ENCODE measurements at places on chromosomes 5 and 9.
A peak's percentile ranks its signal among the peaks of the same experiment; 100 is the strongest.

DNA sequence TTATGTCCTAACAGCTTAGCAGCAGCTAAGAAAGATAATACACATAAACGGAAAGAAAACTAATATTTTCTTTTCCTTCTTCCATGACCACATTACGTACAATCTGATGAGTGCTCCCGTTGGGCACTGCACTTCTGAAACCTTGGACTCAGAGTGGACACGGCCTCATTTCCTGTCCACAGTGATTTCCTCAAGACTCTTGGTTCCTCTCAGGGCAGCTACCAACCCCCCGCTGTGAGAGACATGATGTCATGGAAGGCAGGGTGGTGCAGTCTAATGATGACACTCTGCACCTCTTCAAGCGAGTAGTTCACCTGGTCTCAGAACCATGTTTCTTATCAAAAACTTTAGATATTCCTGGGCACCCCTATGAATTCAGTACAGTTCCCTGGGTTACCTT is 68.7 kb upstream of the CTSL start:
- DNase-seq = no peak

DNA sequence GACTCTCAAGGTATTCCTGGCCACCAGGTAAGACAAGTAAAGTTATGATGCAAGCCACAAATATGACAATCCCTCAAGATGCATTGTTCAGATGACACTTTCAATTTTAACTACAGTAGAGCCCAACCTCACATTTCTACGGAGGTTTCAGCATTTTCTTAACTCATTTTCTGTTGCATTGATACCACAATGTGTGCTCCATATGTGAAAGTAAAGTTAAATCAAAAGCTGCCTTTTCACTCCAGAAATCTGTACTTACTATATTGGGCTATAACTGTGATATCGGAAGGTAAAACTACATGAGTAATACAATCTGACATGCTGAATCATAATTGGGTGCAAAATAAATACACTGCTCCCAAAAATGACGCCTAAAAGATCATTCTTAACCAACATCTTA is 333.6 kb upstream of the MEF2C start:
- no peak for DNase-seq

DNA sequence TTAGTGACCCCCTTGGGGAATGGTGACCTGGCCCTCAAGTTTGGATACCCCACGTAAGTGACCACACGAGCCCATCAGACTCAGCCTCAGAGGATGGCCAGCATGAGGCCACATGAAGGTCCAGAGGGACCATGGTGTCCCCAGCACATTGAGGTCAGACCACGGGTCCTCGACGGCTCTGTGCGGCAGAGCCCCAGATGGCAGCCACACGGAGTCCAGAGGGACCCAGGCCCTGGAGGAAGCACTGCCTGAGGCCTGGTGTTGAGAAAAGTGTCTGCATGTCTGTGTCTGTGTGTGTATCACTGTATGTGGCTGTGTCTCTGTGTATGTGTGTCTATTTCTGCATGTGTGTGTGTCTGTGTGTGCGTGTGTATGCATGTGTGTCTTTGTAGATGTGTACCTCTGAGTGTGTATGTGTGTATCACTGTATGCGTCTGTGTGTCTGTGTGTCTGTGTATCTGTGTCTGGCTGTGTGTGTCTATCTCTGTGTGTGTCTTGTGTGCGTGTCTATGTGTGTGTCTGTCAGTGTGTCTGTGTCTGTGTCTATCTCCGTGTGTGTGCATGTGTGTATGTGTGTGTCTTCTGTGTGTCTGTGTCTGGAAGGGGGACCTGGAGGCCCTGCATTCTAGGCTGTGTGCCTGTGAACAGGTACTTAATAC is 992 bp downstream of the LCNL1 start:
- DNase-seq = no peak

GRCh38 chr9:82532504-82533180 is 530.3 kb downstream of the RASEF start:
- DNase-seq = peak; percentile 40

GRCh38 chr9:93675336-93676150 is 99.2 kb downstream of the PHF2 start:
- no peak for DNase-seq

GRCh38 chr5:148806520-148806931 is 19.9 kb upstream of the ADRB2 start:
- DNase-seq = no peak

- no peak for DNase-seq
Measured at GRCh38 chr5:59354274-59354673, 539.3 kb downstream of the PDE4D start.

DNA sequence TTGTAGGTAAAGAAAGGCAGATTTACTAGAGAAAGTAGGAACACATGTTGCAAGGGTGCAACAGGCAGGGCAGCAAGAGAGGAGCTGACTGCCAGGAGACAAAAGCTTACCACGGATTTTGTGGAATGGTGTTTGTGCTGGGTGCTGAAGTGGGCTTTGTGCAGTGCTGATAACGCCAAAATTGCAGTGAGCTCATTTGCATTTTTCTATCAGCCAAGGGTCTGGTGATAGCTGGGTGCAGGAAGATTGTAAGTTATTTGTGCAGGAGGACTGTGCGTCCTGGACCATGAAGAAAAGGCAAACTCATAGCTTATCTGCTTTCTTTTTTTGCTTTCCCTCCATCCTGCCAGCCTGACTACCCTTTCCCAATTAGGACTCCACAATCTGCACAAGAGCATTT is 13.6 kb downstream of the CTSL start:
- DNase-seq = no peak

GRCh38 chr5:76685704-76686103 is 30.2 kb upstream of the F2R start:
- no peak for DNase-seq

DNA sequence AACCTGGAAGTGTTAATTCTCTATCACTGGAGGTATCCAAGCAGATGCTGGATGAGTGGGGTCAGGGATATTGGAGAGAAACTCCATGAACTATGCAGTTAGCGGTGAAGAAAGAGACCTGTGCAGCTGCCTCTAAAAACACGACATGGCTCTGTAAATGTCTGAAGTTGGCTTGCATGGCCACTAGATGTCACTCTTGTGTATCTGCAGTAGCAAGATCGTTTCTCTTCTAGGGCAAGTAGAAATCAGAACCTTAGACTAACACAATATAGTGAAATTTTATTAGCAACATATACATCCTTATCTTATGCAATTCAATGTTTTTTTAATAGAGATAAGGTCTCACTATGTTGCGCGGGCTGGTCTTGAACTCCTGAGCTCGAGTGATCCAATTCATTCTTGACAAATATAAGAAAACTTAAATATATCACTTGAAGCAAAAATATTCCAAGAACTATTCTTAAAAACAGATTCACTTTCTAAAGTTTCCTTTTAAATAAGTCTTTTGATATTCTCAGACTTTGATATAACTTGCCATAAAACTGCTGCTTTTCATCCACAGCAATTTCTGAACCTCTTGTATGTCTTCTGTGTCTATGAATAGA is 2.9 kb downstream of the OR2S2 start:
- peak; percentile 75 for DNase-seq

DNA sequence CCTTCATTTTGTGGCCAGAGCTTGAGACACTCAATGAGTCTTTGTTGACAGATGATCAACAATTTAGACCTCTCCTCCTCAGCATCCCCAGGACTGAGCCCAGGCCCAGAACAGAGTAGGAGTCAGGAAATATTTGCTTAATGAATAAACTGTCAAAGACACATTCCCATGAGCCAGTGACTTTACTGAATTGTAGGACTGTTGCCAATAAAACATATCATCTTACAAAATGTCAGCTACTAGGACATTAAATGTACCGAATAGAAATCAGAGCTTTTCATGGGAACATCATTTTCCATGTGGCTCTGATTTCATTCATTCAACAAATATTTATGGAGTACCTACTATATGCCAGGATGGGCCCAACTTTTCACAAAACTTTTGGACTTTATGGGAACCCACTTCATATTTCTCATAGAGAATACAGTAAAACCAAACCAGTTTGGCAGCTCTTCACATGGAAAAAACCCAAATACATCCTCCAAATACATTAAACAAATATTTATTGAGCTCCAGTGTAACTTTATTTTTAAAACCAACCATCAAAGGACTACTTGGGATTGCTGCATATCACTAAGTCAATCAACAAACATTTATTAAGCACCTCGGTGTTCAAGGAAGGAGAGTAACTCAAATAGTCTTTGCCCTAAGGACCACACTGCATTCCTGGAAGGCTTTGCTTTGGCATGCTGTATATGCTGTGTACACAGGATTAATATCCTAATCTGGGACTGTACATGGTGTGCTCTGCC is 11.4 kb downstream of the VDAC1 start:
- DNase-seq = no peak

DNA sequence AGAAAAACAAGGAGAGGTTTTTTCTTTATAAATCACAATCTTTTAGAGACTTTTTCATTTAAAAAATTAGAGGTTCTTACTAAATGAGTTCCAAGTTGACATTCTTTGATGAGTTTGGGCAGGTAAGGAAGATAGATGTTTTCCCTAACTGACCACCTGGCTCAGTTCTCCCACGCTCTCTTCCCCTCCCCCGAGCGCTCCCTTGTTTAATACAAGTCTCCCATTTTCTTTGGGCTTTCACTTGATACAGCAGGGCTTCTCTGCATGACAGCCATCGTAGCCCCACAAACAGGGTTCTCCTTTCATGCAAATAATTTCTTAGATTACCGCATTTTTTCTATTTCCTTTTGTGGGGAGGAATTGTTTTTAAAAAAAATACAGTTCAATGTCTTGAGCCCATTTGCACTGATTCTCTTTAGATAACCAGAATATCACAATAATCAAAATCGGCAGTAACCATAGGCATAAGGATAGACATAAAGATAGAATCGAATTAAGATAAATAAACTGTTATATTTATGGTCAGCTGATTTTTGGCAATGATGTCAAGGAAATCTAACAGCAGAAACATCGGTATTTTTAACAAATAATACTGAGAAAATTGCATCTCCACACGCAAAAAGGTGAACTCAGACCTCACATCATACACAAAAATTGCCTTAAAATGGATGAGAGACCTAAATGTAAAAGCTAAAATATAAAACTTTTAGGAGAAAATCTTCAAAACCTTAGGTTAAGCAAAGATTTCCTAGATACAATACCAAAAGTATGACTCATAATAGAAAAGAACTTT is 325.4 kb downstream of the PIK3R1 start:
- DNase-seq = no peak

DNA sequence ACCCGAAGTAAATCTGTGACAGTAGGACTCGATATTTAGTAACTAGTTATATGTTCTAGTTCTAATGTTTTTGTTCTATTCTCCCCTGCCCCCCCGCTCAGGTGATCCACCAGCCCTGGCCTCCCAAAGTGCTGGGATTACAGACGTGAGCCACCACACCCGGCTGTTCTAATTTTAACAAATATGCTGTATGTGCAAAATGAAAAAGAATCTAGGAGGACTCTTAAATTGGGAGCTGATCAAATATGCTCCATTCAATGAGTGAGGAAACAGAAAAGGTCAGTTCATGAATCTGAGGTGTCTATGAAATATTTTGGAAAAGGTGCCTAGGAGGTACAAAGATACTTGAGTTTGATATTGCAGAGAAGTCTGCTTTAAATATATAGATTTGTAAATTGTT is 16.8 kb downstream of the CENPK start:
- no peak for DNase-seq

Measured in common myeloid progenitor, CD34-positive (primary cell).